ENCODE measurements at places on chromosomes 1 and 21. TPM values are rescaled to one million over a fixed set of nuclear protein-coding genes. Genes with fewer than 3 reads are reported as not detected.

PTPN7 gene
- 8.3 TPM for polyA plus RNA-seq

- DNase-seq = no peak
These were observed 4.1 kb upstream of the LSM10 start for GRCh38 chr1:36401602-36402503.

CD1B gene
- polyA plus RNA-seq = 1.3 TPM

DNA sequence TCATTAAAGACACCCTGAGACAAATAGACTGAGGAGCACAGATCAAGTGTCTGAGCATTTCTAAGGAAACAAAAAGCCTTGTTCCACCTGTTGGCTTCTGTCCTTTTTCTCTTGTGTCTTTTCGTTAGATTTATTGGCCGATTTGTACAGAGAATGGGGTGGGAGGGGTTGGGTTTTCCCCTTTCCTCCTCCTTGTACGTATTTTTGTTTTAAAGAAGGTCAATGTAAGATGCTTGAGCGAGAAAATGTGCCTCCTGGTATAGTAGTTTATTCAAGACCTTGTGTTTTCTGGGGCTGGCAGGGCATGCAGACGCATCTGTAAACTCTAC is 1.2 kb downstream of the BCL9 start:
- DNase-seq = no peak

ERG gene
- polyA plus RNA-seq = 0.22 TPM

GRCh38 chr1:56758135-56758534 is 61.1 kb downstream of the FYB2 start:
- DNase-seq = no peak

DNA sequence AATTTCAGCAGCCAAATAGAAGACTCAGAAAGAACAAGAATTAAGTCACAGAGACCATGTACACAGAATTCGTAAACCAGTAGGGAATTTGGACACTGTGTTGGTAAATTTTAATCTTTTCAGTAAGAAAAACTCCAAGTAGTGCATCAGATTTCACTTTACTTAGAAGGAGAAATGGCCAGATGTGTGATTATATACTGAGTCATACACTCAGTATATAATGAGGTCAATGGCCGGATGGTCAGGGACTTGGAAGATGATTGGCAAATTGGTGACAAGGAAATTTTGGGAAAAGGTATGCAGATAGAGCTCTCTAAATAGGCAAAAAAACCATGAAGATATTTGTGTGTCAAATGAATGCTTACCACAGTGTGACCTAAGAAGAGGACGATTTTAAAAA is 399.8 kb upstream of the LRRC7 start:
- DNase-seq = no peak

CAPN9 gene
- not detected for polyA plus RNA-seq

DNA sequence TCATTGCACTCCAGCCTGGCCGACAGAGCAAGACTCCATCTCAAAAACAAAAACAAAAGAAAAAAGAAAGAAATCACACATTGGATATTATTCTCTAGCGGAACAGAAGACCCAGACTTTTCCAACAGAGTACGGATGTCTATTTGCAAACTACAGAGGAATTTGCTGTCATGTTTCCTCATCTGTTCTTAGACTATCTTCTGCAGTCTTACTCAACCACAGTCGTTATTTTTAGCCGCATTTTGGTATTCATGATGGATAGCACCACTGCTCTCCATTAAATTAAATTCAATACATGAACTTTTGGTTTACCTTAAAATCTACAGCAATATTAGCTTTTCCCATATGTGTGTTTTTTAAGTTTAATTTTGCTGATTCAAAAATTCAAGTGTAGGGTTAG is 14.2 kb upstream of the HEATR1 start:
- no peak for DNase-seq

DNA sequence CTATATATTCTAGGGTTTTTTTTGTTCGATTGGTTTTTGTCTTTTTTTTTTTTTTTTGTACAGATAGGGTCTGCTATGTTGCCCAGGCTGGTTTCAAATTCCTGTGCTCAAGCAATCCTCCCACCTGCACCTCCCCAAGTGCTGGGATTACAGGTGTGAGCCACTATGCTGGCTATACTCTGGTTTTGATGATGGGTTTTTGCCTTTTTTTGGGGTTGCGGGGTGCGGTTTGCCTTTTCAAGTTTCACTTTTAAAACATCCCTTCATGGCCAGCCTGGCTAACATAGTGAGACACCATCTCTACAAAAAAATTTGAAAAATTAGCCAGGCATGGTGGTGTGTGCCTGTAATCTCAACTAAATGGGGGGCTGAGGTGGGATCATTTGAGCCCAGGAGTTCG is 10.0 kb downstream of the KDM5B start:
- no peak for DNase-seq

MTARC2 gene
- polyA plus RNA-seq = 0.29 TPM

ANKRD34A gene
- not detected for polyA plus RNA-seq

- no peak for DNase-seq
These were observed 3.5 kb downstream of the CD164L2 start for GRCh38 chr1:27379564-27380122.

DNA sequence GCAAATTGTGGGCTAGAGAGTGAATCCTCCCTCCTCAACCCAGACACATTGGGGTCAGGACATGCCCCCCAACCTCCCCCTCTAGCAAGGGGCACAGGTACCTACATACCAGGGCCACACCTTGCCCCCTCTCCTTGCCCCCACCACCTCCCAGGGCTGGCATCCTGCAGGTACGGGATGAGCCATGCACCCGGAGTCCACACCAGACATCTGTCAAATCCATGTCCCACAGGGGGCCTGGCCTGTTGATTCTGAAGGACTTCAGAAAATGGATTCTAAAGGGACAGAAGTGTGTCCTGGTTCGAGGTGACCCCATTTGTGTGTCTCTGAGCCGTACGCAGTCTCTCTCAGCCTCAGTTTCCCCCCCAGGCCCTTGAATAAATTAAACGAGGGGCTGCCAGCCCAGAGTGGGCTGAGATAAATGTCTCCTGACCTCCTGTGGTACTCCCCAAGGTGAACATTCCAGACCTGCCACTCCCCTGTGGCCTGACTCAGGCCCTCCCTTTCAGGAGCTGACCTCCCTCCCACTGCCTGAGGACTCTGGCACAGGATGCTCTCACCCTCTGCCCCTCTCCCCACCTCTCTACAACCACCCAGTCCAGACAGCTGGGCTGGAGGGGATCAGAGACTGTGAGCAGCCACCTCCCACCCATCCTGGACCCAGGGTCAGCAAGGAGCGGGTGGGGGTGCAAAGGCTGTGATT is 94.5 kb downstream of the EPHB2 start:
- no peak for DNase-seq

FMO4 gene
- polyA plus RNA-seq = 1.9 TPM

TCP10L gene
- polyA plus RNA-seq = 0.12 TPM

DNA sequence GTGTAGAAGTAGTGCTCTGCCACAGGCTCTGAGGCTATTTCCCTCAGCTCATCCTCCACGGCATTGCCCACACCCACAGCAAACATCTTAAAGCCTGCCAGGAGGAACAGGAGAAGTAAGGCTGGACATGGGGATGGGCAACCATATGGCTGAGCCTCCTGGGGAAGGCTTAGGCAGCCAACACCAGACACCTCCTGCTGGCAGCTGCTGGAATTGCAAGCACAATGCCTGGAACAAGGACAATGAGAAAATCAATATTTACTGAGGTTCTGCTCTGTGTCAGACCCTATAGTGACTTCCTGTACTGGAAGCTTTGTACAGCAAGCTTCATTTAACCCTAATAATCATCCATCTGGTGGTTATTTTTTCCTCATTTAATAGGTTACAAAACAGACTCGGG is 8.2 kb downstream of the MATN1 start:
- no peak for DNase-seq

OLFML2B gene
- 0.66 TPM for polyA plus RNA-seq

GRCh38 chr1:212593821-212594251 is 14.7 kb upstream of the ATF3 start:
- DNase-seq = no peak

- DNase-seq = no peak
These were observed 738 bp upstream of the TRIM11 start for GRCh38 chr1:228407106-228408040.

GRCh38 chr1:30727824-30728223 is 4.4 kb upstream of the MATN1 start:
- no peak for DNase-seq

PRRX1 gene
- not detected for polyA plus RNA-seq

ZBTB21 gene
- 7.2 TPM for polyA plus RNA-seq

DNA sequence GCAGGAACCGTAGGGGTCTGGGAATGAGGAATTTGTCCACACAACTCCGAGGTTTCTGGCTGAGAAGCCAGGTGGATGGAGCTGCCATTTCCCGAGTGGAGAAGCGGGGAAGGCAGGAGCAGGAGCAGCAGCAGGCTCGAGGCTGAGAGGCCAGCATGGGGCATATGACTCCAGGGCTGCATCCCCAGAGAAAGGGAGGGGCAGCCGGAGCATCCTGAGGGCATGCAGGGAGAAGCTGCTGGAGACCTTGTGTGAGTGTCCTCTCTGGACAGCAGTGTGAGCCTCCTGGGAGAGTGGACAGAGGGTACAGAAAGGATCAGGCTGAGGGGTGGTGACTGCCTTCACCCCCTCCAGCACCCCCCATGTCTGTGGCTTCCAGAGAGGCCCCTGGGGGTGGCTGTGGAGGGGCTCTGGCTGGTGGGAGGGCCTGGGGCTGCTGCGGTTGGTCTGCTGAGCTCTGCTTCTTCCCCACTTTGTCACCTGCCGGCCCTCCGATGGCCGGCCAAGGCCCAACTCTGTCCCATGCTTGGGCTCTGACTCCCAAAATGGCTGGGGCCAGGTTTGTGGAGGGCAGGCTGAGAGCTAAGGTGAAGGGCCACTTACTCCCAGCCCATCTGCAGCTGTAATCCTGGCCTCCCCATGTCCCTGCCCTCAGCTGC is 633.1 kb downstream of the MATN1 start:
- DNase-seq = no peak

AIRE gene
- polyA plus RNA-seq = not detected

- no peak for DNase-seq
These were observed 29.7 kb downstream of the PBX1 start for GRCh38 chr1:164588516-164589341.

GRCh38 chr1:156705918-156706656 is 704 bp upstream of the CRABP2 start:
- DNase-seq = peak; percentile 47

KRTAP15-1 gene
- polyA plus RNA-seq = not detected

GRCh38 chr1:101371259-101371658 is 134.4 kb downstream of the S1PR1 start:
- no peak for DNase-seq

DNA sequence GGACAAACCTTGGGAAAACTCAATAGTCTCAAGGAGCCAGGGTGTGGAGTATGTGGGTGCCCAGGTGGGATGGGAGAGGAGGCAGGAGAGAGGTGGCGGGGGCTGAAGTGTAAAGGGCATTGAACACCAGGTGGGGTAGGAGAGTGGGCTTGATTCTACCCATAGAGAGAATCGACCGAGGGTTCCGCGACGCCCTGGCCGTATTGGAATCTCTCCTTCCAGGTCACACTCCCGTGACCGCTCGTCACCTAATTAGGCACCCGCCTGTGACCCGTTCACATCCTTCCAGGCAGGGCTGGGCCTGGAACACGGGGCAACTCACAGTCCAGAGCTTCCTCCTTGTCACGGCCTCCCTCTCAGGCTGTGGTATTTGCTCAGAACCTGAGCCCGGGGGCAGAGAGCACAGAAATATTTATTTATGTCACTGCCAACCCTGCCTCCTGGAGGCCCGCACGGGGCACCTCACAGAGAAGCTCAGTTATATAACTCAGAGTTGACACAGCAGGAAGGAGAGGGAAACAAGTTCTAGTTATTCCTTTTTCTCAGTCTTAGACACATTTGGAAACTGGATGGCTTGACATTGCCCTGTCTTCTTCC is 12.0 kb downstream of the NCMAP start:
- peak; percentile 27 for DNase-seq

DNA sequence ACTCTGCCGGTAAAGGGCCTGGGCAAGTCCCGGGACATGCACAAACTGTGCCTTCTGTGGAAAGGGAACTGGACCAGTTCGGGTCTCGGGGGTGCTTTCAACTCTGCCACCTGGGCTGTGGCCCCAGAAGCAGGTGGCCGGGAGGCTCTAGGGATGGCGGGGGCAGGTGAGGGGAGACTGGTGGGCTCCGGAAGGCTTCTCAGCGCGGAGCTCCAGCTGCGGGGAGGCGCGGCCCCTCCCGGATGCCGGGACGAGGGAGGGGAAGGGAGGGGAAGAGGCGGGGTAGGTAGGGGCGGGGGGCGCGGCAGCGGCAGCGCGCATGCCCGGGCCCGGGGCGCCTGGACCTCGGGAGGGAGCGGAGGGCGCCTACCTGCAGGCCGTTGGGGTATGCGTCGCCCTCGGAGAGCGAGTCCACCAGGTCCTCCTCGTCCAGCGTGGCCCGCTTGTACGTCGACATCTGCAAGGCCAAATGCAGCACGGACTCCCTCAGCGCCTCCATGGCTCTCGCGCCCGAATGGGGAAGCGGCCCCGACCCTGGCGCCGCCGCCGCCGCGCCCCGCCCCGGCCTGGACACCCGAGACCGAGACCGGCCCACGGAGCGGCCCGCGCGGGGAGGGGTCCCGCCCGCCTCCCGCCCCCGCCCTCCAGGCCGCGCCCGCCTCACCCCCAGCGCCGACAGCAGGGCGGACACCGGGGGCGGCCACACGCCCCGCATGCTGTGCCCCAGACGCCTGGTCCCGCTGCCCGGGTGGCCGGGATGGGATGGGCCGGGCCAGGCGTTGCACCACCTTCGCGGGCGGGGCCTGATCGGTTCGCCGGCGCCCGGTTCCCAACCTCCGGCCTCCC is at the start of gene ECE1:
TSS of gene ECE1 (minus strand) at position 764 of the 846 bp plus-strand sequence. CDS start at position 715, 49 bp downstream.
- DNase-seq = peak; percentile 56

NTNG1 gene
- polyA plus RNA-seq = not detected

RNU1-4 gene
- not detected for polyA plus RNA-seq

GRCh38 chr1:58654322-58654721 is 45.5 kb downstream of the MYSM1 start:
- DNase-seq = no peak

- DNase-seq = no peak
These were observed 4.9 kb downstream of the TPM3 start for GRCh38 chr1:154186852-154187501.

GRCh38 chr1:154575951-154576566 is 8.5 kb downstream of the CHRNB2 start:
- no peak for DNase-seq

- DNase-seq = peak; percentile 76
These were observed 32.1 kb upstream of the KCNE1 start for GRCh38 chr21:34544032-34544496.

TAL1 gene
- not detected for polyA plus RNA-seq

All from CD14-positive monocyte (primary cell).